ENCODE measurements at places on chromosomes 4 and X.
A peak's percentile ranks its signal among the peaks of the same experiment; 100 is the strongest.

DNA sequence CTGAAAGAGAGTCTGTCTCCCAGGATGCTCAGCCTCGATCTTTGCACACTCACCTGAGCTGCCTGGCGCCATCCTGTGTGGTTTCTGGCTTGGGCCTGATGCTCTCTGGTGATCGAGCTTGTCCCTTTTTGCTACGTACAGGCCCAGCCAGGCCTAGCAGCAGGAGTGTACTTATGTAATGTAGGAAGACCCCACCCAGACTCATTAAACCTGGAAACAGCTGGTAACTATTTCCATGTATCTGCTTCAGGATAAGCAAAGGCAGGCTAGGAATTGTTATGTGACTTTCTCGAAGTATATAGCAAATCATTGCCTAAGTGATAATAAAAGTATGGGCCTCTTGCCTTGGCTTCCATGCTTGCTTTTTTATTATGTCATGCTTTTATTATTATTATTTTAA, 18.6 kb upstream of the ARSJ start:
- DNase-seq, result no peak

GRCh38 chr4:12588582-12588981, 895.6 kb downstream of the RAB28 start:
- no peak for DNase-seq

DNA sequence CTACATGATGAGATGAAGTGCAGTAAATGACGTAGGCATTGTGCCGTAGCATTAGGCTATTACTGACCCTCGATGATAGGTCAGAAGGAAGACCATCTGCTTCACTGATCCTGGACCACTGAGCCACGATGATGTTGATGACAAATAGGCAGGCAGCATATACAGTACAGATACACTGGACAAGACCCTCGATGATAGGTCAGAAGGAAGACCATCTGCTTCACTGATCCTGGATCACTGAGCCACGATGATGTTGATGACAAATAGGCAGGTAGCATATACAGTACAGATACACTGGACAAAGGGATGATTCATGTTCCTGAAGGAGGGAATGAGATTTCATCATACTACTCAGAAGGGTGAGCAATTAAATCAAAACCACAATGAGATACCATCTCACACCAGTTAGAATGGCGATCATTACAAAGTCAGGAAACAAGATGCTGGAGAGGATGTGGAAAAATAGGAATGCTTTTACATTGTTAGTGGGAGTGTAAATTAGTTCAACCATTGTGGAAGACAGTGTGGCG, 50.9 kb downstream of the BEND4 start:
- DNase-seq, result no peak

DNA sequence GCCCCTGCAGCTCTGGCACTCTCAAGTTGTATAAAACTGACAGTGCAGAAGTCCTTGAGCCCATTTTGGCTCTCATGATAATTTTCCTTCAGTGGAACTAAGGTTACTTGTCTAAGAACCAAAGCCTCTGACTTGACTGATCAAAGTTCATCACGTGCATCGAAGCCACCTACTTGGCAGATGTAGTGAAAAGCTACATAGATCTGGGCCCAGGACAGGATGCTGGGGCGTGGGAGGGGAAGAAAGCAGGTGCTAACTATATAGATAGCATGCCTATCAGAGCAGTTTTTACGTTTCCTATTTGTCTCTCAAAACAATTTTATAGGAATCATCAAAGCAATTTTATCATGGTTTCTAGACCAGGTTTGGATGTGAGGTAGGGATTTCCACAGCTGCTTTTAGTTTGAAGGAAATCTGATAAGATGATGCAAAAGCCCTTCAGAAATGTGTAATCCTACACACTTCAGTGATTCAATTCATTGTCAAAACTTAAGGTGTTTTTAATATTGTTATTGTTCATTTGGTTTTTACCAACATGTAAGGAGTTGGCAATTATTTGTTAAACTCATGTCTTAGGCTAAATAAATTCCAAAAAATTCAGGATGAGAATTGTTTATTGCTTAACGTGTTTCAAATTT, 1.2 kb upstream of the CD40LG start:
- DNase-seq, result no peak

GRCh38 chr4:73731968-73732610, 8.3 kb upstream of the CXCL8 start:
- DNase-seq, result no peak

- DNase-seq, result no peak
Observed at GRCh38 chrX:4925911-4926310, 1212.5 kb upstream of the PRKX start.

DNA sequence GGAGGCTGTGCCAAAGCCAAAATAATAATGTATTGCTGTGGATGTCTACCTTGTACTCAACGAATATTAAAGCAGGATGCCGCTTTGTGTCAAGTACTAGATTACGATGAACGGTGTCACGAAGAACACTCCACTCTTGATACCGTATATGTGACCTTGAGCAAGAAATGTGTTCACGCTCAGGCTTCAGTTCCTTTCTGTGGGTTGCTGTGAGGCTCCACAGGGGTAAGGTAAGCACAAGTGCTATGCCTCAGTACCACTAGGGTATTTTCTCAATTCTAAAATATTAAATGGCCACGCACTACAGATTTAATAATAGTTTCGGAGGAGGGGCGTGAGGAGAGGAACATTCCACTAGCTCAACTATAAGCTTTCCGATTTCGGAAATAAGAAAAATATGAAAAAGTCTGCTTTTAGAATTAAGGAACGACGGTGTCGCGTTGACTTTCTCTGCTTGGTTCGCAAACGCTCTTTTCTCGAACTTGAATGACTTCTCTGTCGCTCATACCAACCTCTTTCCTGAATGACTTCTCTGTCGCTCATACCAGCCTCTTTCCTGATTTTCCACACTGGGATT, 607 bp upstream of the SCOC start:
- peak; percentile 5 for DNase-seq

DNA sequence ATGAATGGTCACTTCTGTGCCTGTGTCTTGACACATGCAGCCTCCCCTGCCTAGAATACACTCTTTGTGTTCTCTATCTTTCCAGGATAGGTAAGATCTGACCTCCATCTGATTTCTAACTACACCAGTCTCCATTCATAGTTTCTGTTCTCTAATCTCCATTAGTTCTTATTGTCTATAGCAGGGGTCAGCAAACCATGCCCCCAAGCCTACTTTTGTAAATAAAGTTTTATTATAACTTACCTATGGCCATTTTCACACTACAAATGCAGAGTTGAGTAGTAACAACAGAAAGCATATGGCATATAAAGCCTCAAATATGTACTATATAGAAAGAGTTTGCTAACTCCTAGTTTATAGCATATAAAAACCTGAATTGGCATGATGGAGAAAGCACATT, 37.6 kb upstream of the H2AZ1 start:
- DNase-seq, result no peak

GRCh38 chr4:88599298-88599697, 7.0 kb downstream of the HERC3 start:
- no peak for DNase-seq

DNA sequence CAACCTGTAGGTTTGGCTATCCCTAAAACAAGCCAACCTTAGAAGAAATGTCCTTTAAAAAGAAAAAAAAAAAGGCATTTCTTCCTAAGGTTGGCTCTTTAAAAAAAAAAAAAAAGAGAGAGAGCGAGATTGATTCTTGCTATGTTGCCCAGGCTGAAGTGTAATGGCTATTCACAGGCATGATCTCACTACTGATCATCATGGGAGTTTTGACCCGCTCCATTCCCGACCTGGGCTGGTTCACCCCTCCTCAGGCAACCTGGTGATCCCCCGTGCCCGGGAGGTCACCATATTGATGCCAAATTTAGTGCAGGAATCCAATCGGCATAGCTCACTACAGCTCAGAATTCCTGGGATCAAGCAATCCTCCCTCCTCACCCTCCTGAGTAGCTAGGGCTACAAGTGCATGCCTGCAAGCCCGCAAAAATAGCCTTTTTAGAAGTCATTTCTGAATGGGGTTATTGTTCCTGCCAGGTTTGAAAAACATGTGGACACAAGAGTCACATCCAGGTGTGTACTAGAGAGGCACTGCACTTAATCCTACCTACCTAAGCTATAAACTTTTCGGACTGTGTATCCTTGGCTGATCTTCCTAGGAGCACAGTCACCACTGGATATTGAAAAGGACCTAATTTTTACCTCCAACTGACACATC, 61.4 kb upstream of the ZCCHC13 start:
- DNase-seq, result no peak

Data from AG08395 (cell line).